Midbrain (tissue), 1 donor: ENCODE measurements at places on chromosomes 2 and 18.

GRCh38 chr2:164600763-164601162 lies 20.5 kb downstream of the GRB14 start:
- no peak for DNase-seq

- no peak for DNase-seq
Measured at GRCh38 chr18:36786686-36787085, 42.1 kb downstream of the TPGS2 start.

GRCh38 chr2:112811276-112811831 lies 25.2 kb downstream of the IL1B start:
- DNase-seq, result no peak

- DNase-seq, result no peak
Measured at GRCh38 chr18:21479721-21480120, 120.8 kb downstream of the ESCO1 start.

DNA sequence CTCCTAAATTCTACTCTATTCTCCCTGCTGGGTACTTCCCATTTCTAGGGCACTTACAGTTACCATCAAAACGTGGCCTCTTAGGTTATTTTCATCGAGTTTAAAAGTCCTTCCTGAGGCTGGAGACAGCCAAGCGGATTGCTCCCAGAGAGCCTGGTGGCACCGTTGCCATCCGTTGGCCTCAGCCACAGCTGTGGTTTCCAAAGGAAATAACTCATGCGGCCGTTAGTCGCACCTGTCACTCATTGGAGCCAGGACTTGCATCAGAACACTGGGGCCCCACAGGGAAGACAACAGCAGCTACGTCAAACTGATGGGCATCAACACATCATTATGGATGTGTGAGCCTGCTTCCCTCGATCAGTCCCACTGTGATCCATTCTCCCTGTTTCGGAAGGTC lies 453.4 kb downstream of the BCL11A start:
- DNase-seq, result no peak

DNA sequence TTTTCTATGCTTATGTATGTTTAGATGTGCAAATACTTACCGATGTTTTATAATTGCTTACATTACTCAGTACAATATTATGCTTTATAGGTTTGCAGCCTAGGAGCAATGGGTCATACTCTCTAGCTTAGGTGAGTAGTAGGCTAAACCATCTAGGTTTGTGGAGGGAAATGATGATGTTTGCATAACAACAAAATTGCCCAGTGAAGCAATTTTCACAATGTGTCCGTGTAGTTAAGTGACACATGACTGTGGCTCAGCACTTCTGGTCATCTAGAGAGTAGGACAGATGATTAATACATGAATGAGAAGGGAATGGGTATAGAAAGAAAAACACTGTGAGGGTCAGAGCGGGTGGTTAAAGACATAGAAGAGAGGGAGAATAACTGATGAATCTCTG lies 2116.2 kb upstream of the PIK3C3 start:
- DNase-seq, result no peak

DNA sequence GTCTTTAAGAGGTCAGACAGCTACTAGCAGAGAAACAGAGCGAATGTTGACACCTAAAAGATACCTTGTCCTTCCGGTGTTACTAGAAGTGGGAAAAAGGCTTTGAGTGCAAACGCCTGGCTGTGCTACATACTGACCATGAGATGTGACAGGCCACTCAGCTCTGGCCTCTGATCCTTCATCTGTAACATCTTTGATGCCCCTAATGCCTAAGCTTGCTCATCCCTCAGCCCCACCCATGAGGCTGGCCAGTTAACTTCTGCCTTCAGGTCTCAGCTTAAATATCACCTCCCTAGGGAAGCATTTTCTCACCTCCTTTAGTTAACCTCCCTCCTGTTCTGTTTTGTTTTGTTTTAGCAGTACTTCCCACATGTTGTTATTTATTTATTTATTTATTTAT lies 15.9 kb downstream of the EPAS1 start:
- no peak for DNase-seq

DNA sequence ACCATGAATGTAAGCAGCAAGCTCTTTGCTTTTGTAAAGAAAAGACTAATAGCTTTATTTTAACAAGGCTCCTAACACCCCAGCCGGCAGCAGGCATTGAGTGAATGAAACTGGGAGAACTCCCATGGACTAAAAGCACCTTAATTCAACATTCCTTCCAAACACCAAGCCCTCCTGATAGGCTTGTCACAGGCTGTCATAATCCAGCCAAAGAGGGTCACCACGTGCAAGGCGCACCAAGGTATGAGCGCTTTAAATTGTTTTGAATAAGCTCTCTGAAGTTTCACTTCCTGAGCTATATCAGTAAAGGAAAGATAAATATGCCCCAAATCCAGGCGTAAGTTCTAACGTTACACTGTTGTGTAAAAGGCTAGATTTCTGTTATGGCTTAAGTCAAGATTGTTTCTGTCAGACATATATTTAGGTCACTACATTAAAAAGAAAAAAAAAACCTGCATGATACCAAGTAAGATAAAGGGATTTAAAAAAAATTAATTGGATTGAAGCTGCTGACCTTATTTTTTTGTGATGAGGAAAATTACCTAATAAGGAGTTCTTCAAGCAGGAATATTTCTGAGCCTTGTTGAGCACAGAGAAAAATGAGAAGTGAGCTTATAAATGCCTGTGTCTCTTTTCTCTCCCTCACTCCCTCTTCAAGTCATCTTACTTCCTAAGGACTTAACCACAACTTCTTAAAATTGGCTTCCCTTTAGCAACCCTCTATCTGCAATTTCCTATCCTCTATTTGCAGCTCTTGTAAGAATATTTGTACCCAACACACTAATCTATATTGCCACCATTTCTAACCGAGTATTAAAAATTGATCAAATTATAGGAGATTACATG lies 136.1 kb upstream of the NRP2 start:
- DNase-seq, result peak; percentile 3

- DNase-seq, result no peak
Measured at GRCh38 chr2:33448220-33448899, 28.1 kb upstream of the RASGRP3 start.
